Psoas muscle (tissue), 8 donors: ENCODE measurements at places on chromosomes 11 and 22. TPM values are rescaled to one million over a fixed set of nuclear protein-coding genes. Genes with fewer than 3 reads are reported as not detected.

- DNase-seq, result no peak
Observed at GRCh38 chr11:119433358-119433725, 10.4 kb upstream of the THY1 start.

- peak; percentile 75 for DNase-seq
Observed at GRCh38 chr22:50529416-50529896, 356 bp downstream of the TYMP start.

Gene CALCA
- not detected for total RNA-seq

GRCh38 chr11:134760957-134761356 lies 348.9 kb upstream of the B3GAT1 start:
- no peak for DNase-seq

- no peak for DNase-seq
Observed at GRCh38 chr11:76984743-76985142, 49.5 kb upstream of the B3GNT6 start.

Gene PTPRCAP
- total RNA-seq, result 1.4 TPM

DNA sequence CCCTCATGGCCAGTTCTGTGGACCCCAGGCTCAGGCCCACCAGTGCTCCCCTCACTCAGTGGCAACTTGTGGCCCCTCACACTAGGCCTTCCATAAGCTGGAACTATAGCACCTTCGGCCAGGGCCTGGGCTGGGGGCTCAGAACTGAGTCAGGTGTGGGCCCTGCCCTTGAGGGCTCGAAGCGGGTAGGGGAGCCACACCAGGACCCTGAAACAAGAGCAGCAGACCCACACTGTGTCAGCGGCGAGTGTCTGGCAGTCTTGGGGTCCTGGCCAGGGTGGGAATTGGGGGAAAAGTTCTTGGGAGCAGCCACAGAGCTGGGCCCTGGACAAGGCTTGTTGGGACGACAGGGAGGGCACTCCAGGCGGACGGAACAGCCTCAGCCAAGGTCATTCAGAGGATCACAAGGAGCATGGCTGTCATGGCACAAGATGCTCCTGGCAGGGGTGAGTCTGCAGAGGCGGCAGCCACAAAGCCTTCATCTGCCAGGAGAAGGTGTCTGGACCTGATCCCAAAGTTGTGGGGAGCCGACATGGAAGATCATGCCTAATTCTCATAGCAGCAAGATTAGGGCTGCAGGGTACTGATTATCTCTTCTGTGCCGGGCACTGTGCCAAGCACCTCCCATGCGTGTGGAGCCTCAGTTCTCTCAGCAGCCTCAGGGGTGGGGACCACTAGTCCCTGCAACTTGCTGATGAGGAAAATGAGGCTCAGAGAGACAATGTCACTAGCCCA lies 50.7 kb downstream of the SHISAL1 start:
- no peak for DNase-seq

GRCh38 chr22:42919199-42919598 lies 62.1 kb upstream of the ARFGAP3 start:
- no peak for DNase-seq

GRCh38 chr11:102479733-102480132 lies 27.2 kb upstream of the TMEM123 start:
- DNase-seq, result no peak

- no peak for DNase-seq
Observed at GRCh38 chr11:117834838-117835443, 10.4 kb upstream of the FXYD2 start.

Gene TUBA8
- 128 TPM for total RNA-seq

DNA sequence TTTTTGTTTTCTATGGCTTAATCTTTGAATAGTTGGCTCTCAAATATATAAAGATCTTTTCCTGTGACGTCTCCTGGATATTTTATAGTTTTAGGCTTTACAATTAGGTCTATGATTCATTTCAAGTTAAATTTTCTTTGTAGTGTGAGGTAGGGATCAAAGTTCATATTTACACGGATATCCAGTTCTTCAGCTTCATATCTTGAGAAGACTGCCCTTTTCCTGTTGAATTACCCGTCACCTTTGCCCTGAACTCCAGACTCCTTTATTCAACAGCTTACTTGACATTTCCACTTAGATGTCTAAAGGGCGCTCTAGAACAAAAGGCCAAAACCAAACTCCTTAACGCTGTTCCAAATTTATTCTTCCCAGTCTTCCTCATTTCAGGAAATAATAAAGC lies 51.7 kb downstream of the TTC17 start:
- DNase-seq, result no peak

Gene LMO1
- 9.3 TPM for total RNA-seq

Gene SMTNL1
- 118 TPM for total RNA-seq

DNA sequence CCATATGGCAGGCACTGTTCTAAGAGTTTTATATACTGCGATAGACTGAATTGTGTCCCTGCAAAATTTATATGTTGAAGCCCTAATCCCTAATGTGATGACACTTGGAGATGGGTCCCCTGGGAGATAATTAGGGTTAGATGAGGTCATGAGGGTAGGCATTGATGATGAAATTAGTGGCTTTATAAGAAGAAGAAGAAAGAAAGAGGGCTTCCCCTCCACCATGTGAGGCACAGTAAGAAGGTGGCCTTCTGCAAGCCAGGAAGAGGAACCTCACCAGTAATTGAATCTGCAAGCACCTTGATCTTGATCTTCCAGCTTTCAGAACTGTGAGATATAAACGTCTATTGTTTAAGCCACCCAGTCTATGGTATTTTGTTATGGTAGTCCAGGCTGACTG lies 46.6 kb upstream of the TENM4 start:
- no peak for DNase-seq

DNA sequence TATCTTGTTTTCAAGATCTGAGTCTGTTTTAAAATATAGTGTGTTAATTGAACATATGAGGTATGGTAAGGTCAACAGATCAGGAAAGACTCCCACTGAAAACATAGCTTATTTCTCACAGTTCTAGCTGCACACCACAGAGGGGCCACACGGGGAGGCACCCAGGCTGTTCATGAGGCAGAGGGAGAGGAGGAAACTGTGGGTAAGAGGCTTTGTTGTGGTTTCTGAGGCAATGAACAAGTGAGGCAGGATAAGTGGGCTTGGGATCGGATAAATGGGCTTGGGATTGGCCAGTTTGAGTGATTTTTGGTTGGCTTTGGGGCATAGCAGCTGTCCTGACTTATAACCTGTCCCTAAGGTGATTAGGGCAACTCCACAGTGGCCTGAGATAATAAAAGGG lies 242.1 kb downstream of the LUZP2 start:
- no peak for DNase-seq

- DNase-seq, result no peak
Observed at GRCh38 chr22:20154602-20155187, 3.8 kb upstream of the CCDC188 start.

DNA sequence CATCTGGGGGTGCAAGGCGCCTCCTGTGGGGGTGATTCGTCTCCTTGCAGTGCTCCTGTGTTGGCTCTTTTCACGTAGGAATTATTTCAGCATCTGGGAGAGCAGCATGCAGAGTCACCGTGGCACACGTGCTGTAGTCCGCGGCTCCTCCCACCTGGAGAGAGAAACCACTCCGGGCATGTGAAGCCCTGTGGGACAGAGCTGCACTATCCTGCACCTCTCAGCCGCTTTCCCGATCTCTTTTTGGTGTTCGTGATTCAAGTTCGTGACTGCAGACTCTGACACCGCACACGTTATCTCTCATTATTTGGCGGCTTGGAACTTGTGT lies 394.6 kb downstream of the TBC1D22A start:
- DNase-seq, result peak; percentile 3

DNA sequence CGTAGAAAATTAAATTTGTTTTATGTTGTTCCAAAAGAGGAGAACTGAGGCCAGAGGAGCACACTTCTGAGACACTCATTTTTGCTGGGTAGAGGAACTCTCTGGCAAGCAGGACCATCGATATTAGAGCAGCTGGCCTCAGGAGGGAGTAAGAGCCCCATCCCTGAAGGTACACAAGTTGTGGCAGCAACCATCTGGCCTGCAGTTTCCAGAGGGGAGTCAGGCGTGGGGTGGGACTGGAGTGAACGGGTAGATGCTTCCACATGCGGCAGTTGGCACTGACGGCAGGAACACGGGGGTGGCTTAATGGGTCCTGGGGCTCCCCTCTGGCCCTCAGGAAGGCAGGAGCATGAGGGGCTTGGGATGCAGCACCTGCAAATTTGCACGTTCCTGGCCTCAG lies 13.2 kb upstream of the SSTR3 start:
- DNase-seq, result no peak

DNA sequence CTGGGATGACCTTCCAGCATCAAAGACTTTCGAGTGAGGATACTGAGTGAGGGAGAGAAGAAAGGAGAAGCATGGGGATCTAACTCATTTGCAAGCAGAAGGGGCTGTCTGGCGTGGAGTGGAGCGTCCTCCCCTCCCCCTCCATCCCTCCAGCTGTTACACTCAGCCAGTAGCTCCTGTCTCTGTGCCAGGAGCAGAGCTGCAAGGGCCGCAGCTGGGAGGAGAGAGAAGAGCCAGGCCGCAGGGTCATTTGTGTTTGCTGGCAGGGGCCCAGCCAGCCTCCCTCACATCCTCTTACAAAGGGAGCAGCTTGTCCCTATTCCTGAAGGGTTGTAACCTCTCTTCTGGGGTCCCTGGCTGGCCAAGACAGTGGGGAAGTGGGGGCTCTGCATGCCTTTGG lies 57.9 kb downstream of the NECTIN1 start:
- peak; percentile 77 for DNase-seq

DNA sequence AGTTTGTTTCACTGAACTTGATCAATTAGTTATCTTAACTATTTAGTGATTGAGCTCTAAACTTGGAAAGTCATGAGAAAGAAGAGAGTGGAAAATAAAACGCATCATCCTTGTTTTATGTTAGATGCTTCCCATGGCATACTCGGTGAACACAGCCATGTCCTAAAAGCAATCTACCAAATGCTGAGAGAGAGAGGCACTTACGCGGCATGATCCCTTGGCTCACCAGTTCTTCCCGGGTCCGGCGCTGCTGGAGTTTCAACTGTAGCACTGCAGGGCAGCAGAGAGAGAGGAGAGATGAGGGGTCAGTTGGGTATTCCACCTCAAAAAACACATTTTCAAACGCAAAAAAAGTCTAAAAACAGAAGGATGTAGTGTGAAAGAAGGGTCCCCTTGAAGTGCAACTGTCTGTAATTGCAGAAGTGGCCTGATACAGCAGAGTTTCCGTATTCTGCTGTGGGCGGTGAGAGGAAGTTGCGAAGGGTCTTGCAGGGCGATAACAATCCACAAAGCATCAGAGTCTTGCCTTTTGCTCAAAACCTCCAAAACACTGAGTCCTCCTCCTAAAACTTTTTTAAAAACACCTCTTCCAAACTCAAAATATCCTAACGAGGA lies 92.7 kb downstream of the SGSM3 start:
- DNase-seq, result no peak

Gene F2
- 0.26 TPM for total RNA-seq

Gene CNIH2
- not detected for total RNA-seq

DNA sequence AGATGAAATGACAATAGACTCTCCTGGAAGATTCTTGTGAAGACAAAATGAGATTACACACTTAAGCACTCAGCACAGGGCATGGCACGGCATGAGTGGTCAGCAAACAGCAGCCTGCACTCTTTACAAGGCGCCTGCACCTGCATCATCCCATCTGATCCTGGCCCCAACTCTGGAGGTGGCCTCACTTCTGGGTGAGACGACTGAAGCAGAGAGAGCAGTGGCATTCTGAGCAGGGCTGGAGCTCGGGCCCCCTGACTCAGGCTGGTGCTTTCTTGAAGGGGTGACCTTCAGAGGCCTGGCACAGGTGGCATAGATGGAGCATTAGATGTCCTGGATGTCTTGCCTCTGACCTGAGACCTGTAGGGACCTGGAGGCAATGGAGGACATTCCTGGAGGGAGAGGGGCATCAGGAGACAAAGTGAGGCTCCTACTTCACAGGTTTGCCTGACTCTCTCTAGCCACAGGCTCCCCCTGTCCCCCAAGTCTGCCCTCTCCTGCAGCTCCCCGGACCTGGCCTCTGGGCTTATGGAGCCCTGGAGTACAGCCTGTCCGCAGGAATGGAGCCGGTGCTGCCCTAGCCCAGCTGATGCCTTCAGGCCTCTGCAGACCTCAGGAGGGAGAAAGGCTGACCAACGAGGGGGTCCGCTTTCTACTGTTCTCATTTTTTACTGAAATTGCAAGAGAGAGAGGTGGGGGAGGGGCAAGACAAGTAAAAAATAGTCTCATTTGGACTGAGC lies 65.5 kb upstream of the THY1 start:
- no peak for DNase-seq

Gene PNPLA3
- 0.32 TPM for total RNA-seq

DNA sequence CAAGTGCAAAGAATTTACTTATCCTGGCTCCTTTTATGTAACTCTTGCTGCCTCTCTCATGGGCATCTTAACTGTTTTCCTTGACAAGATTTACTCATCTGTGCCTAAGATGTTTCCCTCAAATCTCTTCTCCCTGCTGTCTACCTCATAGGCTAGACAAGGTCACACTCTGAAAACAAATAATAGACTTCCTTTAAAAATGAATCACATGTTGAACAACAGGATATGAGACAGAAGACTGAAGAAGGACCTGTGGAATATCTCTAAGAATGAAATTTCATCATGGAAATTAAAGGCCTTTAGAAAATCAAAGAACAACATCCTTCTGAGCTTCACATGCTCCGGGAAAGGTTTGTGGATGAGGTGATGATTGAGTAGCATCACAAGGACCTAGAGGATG lies 6.0 kb upstream of the SCGB2A2 start:
- DNase-seq, result no peak

DNA sequence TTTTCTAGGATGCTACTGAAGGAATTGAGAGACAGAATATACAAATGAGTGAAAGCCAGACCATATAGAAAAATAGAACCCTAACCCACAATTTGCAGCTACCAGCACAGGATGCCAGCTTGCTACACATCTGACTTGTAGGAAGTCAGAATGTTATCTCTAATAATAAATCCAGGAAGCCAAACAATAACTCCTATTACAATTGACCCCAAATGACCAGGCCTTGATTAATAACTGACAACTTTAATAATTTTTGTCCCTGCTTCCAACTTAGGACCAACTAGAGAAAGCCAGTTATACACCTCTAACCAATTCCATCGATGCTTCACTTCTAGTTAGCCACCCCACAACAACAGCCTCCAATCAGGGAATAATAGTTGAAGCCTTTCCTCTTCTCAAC lies 193.4 kb downstream of the CASP12 start:
- no peak for DNase-seq

DNA sequence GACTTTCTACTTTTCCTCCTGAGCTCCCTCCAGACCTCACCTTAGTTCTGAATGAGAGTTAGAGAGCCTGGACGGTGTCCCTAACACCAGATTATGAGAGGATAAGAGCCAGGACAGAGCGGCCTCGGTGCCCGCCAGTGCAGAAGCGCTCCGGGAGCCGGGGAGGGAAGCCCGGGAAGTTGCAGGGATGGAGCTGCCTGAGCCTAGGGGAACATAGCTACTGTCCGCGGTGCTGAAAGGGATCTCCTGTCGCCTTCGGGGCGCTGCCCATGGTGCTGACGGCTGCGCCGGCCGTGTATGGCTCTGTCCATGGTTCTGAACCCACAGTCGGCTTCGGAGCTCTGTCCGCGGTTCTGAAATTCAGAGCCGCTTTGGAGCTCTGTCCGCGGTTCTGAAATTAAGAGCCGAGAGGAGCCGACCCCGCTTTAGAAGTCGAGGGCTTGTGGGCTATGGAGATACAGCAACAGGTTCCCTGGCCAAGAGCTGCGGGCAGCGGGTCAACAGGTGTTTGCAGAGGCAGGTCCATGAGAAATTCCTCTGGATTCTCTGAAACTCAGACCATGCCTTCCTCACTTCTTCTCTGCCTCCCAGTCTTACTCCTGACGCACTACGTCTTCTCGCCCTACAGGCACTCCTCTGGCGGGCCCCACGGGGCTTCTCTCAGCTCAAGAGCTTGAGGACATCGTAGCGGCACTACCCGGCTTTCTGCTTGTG lies 814 bp downstream of the NPAS4 start:
- DNase-seq, result peak; percentile 85

GRCh38 chr11:87422566-87422965 lies 384.8 kb downstream of the TMEM135 start:
- DNase-seq, result no peak
